ELR (cell line): ENCODE measurements at places on chromosomes 11 and 22.

DNA sequence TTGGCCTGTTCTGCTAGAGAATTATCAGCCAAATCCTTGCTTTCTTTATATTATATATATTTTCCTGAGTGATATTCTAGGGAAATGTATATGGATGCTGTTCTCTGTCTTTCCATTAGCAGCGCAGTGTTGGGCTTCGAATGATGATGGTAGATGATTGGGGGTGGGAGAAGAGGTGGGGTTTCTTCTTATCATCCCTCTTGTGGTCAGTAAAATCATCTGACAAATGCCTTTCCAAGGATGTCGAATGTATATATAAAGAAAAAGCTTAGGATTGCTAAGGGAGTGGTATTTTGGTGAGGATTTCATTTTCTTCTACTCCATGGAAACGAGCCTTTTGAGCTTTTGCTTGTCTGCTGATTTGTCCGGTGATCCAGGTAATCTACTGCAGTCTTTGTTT is 48.9 kb downstream of the ARHGEF12 start:
- peak; percentile 22 for DNase-seq

- DNase-seq: peak; percentile 23
Measured at GRCh38 chr11:121417055-121417551, 35.0 kb upstream of the SORL1 start.

DNA sequence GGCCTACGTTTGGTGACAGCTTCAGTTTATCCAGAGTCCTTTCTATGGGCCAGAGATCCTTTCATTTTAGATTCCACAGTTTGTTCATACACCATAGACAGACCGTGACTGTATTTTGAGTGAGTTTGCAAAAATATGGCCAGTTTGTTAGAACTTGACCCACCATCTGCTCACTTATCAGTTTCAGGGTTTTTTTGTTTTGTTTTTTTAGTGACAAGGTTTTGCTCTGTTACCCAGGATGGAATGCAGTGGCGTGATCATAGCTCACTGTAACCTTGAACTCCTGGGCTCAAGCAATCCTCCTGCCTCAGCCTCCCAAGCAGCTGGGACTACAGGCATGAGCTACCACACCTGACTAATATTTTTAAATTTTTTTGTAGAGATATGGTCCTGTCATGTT is 9.1 kb upstream of the CKAP5 start:
- DNase-seq: no peak

GRCh38 chr22:36258701-36259614 is 6.0 kb downstream of the APOL1 start:
- no peak for DNase-seq

DNA sequence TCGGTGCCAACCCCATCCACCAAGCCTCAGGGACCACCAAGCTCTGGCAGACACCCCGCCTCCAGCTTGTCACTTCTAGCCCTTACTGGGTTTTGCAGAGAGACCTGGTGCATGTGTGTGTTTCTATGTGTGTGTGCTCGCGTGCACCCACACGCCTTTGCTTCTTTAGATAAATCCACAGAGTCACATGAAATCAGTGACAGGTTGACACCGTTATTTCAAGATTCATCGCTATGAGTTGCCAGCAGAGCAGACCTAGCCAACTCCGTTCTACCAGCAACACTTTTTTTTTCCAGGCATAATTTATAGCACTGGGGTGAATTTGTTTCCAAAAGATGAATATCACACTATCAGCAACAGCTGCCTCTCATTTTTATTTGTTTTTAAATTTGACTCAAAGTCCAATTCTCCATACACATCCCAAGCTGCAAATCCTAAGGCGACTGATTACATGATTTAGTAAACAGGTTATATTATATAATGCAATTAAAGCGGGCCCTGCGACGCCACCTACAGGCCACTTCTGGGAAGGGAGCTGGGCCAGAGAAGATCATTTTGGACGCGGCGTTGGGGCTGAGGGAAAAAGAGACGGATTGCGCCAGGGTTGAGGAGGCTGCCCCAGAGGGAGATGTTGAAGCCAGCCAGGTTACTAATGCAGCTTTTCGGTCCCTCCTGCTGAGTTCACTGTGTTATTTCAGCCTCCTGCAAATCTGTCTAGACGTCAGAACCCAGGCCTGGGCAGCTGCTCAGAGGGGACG is 150.5 kb downstream of the FEZ1 start:
- peak; percentile 65 for DNase-seq

GRCh38 chr11:36763187-36763586 is 165.2 kb upstream of the RAG2 start:
- no peak for DNase-seq

- DNase-seq: no peak
Measured at GRCh38 chr11:114200351-114201133, 95.7 kb upstream of the NNMT start.

GRCh38 chr11:77467993-77468392 is 5.9 kb downstream of the PAK1 start:
- DNase-seq: no peak

- DNase-seq: peak; percentile 30
Measured at GRCh38 chr11:101003468-101003867, 126.1 kb downstream of the PGR start.

DNA sequence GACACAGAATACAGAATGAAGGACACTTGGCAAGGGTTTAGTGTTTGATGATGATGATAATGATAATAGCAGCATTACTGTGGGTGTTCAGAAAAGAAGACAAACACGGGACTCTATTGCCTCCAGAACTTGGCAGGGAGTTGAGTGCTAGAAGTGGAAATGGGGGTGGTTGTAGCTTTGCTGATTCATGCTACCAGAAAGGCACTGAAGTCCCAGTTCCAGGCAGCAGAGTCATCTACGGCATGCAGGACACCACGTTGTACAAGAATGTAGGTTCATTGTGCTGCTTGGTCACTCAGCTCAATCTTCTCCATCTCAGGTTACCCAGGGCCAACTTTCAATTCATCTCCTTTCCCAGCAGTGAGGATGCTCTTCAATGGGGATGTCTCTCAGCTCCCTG is 115.7 kb downstream of the NTM start:
- no peak for DNase-seq

DNA sequence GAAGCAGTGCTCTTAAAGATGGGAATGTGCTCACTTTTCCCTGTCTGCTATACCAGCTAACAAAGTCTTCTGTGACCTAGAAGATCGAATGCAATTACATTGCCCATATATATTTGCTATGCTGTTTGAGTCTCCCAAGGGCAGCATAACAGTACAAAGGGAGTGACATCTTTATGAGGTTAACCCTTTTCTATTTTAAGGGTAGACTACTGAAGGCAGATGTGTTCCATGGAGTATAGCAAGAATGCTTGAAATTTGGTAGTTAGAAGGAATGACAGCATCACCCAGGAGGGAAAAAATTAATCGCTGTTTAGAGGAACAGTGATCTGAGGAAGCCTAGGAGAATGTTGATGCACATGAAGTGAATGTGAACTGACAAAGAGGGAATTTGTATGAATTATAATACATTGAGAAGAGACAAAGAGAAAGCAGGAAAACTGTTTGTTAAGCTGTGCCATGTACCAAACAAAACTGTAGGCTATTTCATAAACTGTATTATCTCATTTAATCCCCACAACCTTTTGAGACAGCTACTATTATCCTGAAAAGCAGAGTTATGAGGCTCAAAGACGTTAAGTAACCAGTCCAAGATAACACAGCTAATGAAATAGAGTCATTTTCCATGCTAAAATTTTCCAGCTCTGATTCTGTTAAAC is 13.0 kb downstream of the MAML2 start:
- DNase-seq: no peak

DNA sequence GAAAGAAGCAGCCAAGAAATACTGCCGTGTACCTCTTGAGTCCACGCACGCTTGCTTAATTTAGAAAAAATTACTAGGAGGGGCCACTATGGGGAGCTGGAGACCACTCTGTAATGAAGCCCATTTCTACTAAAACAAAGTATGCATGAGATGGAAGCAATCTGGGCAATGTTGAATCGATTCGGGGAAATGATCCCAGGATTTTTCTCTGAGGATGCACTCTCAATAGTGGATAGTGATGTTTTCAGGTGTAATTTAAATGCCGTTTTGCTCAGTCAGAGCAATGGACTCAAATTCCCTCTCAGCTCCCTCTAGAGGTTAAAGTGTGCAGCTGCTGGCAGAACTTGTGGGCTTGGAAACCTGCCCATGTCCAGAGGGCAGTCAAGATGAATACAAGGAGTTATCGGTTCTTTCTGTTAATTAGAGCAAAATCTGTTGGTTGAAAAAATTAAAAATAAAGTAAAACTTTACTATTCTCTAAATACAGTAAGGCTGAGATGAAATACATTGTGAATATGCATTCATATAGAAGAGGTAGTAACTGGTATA is 64.1 kb downstream of the ME3 start:
- peak; percentile 88 for DNase-seq

GRCh38 chr11:131822506-131822905 is 452.1 kb downstream of the NTM start:
- no peak for DNase-seq

DNA sequence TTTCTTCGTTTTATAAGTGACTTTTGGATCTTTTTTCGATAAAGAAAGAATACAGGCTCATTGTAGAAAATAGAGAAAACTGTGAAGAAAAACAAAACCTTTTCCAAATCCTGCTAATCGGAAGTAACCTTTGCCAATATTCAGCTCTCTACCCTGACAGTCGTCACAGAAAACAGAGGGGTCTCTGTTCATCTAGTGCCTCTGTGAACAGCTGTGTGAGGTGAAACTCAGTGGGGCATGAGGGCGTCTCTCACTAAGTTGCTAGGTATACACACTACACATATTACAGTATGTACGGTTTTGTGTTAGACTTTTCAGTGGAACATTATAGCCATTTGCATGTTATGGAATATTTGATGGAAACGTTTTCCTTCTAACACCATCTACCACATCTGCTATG is 39.4 kb downstream of the DHCR7 start:
- no peak for DNase-seq

GRCh38 chr22:37633625-37634416 is 5.6 kb upstream of the SH3BP1 start:
- DNase-seq: peak; percentile 77

GRCh38 chr22:46432164-46433068 is 96.9 kb downstream of the TRMU start:
- DNase-seq: no peak
